Hematopoietic multipotent progenitor cell treated with erythropoietin and hydrocortisone succinate and interleukin-3 and kit ligand, for 15 days (in vitro differentiated cells): ENCODE measurements at places on chromosomes 16 and 17.

- no peak for DNase-seq
These were observed 3.4 kb downstream of the CAMKK1 start for GRCh38 chr17:3889325-3890012.

GRCh38 chr17:63931981-63932561, at the start of gene CD79B:
Gene CD79B, minus strand, starts transcription at chr17:63932331. Its CDS starts 70 bp downstream, at chr17:63932261.
- DNase-seq, result no peak

DNA sequence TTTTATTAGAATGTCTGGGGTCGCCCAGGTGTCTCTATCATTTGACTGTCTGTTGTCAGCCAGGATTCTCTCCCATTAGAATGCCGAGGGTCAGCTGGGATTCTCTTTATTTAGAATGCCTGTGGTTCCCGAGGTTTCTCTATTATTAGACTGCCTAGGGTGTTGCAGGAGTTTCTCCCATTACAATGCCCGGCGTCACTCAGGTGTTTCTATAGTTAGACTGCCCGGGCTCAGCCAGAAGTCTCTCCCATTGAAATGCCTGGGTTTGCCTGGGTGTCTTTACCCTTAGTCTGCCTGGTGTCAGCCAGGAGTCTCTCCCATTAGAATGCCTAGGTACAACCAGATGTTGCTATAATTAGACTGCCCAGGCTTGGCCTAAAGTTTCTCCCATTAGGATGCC, 2252.0 kb downstream of the TP53TG3F start:
- DNase-seq, result no peak

- DNase-seq, result no peak
These were observed 12.0 kb downstream of the CBFB start for GRCh38 chr16:67040906-67041305.

GRCh38 chr17:5362162-5362811, 57.2 kb downstream of the NUP88 start:
- no peak for DNase-seq

DNA sequence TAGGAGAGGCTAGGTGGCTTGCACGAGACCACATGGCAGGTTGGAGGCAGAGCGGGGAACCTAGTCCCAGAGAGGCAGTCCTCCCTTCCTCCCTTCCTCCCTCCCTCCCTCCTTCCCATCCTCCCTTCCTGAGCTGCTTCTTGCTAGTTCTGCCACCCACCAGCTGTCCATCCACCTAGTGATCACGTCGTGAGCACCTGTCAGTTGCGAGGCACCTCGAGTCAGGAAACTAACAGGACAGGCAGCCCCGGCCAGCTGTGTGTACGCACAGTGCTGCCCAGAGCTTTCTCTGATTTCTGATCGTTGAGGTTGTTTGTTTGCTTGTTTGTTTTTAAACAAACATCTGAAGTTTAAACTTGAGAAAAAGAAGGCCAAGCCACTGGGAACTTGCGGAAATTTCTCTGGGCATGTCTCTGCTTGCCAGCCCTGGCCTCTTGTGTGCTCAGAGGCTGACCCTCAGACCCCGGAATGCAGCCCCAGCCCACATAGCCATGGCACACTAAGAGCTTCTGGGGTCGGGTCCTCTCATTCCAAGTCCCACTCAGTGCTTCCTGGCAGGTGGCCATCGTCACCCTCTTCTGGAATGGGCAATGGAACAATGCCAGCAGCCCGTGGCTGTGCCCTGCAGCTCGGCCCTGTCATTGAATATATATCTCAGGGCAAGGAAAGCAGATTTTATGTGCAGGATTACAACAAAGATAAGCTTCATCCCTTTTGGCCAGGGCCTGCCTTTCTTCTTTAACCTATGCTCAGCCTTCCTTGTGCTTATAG, 174.0 kb downstream of the KATNIP start:
- DNase-seq, result no peak

- no peak for DNase-seq
These were observed 34.2 kb downstream of the CFAP20 start for GRCh38 chr16:58094791-58095574.

GRCh38 chr16:88479793-88480760, 27.0 kb downstream of the ZFPM1 start:
- DNase-seq, result no peak

DNA sequence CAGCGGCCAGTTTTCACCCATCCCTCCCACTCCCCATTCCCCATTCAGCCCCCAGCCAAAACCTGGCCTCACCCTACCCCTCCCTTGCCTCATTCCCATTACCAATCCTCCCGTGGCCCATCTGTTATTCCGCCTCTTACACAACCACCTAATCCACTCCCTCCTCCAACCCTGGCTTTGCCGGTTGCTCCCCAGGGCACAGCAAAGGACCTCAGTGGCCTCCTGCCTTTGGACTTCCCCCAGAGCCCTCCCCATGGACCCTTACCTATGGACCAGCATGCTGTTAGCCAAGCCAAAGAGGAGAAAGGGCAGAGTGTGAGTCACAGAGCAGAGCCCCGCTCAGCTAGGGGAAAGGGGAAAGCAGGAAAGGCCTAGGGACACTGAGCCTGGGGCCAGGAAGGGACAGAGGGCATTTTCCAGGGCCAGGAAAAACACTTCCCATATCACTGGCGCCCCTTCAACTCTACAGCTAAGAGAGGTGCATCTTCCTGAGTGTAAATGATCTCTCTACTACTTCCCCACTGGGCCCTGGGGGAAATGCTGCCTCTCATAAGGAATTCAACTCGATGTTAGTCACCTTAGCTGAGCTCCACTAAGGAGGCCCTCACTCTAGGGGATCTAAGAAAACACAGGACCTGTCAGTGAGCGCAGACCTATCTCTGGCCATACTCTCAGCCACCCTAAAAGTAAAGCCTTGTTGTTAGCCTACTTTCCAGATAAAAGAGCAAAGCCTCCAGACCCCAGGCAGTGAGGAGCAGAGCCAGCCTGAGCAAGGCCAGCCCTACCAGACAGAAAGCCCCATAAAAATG, 10.6 kb downstream of the PEMT start:
- DNase-seq, result no peak

DNA sequence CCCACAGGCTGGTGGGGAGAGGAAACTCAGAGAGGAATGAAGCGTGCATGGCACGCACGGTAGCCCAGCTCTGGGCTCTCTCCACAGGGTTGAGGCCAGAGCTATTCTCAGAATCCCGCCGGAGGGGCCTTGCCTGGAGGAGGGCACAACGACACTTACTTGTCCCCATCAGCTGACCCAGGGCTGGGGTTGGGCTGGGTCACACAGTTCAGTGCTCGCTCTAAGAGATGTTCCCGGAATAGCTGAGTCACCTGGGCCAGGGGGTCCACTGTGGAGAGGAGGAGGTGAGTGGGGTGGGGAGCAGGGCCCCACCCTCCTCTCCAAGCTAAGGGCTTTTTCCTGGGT, 21.8 kb downstream of the SREBF1 start:
- no peak for DNase-seq

- no peak for DNase-seq
These were observed 111.1 kb downstream of the VAT1L start for GRCh38 chr16:77899416-77899815.

DNA sequence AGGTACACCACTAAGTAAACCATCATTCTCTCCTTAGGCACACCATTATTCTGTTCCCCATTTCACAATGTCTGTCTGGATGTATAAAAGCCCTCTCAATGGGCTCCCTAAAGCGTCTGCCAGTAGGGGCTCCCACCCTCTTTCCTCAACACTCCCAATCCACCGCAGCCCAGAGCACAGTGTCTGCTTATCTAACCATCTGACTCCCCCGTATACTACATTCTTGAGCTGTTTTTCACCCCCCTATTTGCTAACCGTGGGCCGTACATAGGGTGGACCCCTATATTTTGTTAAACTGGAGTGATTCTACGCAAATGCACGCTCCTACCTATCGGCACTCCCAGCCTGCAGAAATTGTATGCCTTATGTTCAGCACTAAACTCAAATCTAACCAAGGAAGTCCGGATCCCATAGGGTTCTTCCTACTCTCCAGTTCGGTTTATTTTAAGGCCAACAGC, 685 bp upstream of the PSMD3 start:
- DNase-seq, result no peak

DNA sequence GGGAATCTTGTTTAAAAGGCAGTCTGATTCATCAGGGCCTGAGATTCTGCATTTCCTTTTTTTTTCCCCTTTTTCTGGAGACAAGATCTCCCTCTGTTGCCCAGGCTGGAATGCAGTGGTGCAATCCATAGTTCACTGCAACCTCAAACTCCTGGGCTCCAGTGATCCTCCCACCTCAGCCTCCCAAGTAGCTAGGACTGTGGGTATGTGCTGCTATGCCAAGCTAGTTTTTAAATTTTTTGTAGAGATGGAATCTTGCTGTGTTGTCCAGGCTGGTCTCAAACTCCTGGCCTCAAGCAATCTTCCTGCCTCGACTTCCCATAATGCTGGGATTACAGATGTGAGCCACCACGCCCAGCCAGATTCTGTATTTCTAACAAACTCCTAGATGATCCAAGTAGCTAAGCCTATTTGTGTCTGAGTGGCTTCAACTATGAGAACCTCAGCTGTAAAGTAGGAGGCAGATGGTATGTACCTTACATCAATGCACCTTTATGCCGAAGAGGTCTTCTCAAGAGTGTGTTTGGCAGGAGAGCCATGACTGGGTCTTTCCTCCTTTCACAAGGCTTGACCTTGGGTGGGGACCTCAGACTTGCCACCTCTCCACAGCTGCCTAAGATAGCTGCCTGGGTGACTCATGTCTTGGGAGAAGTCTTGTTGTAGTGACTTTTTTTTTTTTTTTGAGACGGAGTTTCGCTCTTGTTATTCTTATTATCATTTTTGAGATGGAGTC, 10.9 kb downstream of the LDAF1 start:
- no peak for DNase-seq

DNA sequence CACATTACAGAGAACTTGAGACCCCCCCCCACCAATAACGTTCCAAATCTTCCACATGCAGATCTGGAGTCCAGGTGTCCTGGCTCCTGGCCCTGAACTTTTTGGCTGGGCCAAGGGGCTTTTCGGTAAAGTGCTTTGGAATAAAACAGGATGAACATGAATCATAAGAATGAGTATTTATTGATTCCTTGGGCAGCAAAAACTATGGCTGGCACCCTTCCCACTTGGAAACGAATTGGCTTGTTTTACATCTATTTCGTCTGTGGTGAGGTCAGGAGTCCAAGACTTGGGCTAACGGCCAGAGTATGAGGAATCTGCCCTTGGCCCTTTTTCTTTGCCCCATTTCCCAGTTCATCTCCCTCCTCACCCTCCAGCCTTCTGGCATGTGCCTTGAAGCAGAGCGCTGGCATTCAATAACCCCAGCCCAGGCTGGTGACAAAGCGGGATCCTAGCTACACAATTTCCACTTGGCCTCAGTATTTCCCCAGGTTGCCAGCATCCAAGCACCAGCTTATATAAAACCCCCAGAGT, 4.1 kb upstream of the UBTF start:
- no peak for DNase-seq

GRCh38 chr17:65365169-65365568, 196.3 kb downstream of the AXIN2 start:
- no peak for DNase-seq

DNA sequence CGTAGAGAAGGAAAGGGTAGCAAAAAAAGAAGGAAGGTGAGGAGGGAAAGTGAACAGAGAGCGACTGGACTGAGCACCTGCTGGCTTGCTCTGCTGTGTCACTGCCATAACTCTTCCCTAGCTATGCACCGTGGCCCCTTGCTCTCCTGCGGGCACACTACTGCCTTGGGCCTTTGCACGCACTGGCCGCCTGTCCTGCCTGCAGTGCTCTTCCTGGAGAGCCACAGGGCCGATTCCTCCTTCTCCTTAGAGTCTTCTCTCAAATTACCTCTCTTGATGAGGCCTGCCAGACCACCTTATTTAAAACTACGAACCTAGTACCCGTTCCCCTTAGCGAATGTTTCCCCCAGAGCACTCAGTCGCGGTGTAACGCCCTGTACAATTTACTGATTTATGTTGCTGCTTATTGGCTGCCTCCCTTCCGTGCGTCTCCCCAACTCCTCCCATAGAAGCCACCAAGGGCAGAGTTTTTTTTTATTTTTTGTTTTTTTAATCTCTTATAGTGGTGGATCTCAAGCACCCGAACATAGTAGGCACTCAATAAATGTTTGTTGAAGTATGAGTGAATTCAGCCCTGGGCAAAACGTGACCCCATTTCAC, 70.3 kb downstream of the RAI1 start:
- DNase-seq, result peak; percentile 67

DNA sequence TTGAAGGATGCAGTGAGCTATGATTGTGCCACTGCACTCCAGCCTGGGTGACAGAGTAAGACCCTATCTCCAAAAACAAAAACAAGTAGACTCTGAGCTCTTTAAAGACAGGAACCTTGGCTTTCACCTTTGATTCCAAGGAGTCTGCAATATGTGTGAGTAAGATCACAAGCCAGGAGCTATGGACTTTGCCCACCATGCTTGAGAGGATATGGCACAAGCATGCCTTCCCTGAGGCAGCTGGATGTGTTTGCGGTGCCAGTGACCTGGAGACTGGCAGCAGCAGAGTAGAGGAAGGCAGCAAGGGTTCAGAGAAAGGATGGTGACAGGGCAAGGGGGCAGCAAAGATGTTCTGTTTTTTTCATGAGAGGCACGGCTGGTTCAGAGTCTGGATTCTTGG, 14.5 kb upstream of the PRKCA start:
- DNase-seq, result no peak

DNA sequence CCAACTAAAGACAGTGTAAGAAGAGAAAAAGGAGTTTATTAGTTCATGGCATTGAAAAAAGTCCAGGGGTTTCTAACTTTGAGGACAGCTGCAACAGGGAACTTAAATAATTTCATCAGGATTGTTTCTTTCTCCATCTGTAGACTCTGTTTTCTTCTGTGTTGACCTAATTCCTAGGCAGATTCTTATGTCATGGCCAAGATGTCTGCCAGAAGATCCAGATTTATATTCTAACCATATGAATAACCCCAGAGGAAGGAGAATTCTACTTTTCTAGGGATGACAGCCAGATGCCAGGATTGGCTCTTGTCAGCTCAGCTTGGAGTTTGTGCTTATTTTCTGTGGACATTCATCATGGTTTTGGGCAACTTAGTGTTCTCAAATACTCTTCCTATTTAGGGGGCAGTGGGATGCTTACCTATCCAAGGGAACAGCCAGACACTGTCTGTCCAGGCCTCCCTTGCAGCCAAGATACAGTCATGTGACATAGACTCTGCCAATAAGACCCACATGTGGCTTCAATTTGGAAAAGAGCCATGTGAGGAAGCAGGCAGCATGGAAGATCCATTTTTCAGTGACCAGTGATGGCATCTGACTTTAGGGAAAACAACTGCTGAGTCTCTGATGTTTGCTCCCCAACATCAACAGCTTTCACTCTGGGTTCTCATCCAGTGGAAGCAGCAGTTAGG, 18.2 kb downstream of the PCTP start:
- no peak for DNase-seq

GRCh38 chr17:29709866-29710519, 87.3 kb upstream of the CORO6 start:
- no peak for DNase-seq

- DNase-seq, result no peak
These were observed 45.4 kb downstream of the LAT start for GRCh38 chr16:29030086-29030840.

- no peak for DNase-seq
These were observed 151.0 kb downstream of the SEC14L1 start for GRCh38 chr17:77291591-77292386.

GRCh38 chr16:56478281-56479049, 27.1 kb downstream of the OGFOD1 start:
- DNase-seq, result no peak
